ENCODE measurements at places on chromosomes 4 and X.

- no peak for DNase-seq
Observed at GRCh38 chrX:77595848-77596247, 148.7 kb downstream of the FGF16 start.

GRCh38 chrX:104921584-104922205, 298.8 kb downstream of the TEX13A start:
- no peak for DNase-seq

DNA sequence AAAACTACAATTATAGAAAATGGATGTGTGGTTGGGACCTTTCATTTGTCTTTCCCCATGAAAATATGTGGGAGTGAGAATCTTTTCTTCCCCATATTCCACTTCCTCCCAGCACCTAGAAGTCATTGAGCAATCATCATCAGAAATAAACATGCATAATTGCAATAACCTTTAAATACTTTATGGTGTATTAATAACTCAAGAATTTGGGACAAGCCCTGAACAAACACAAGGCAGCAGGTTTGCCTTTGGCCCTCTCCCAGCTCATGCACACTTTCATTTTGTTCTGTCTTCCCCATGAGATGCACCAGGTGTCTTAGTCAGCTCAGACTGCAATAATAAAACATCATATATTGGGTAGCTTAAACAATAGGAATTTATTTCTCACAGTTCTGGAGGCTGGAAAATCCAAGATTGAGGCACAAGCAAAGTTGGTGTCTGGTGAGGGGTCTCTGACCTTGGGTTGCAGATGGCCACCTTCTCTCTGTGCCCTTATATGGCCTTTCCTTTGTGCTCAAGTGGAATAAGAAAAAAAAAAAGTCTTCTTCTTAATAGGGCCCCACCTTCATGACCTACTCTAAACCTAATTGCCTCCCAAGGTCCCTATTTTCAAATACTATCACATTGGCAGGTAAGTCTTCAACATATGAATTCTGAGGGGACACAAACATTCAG, 34.7 kb upstream of the TMEM184C start:
- no peak for DNase-seq

DNA sequence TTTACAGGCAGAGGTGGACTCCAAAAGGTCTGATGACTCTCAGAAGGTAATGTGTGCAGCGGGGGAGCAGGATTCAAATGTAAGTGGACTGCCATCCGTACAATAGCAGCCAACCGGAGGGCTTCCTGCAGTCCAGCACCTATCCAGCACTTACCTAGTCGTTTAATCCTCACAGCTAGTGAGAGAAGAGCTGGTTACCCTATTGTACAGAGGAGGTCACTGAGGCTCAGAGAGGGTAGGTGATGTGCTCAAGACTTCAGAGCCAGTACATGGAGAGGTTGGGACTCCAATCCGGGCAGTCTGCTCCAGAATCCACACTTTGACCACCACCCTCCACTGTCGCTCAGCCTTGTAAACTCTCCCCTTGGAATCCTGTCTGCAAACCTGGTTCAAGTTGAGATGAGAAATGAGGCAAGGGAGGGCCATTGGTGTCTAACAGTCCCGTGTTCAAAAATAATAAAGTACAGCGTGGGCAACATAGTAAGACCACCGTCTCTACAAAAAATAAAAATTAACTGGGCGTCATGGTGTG, 22.5 kb upstream of the JAKMIP1 start:
- no peak for DNase-seq

Measured in kidney epithelial cell (primary cell).